ENCODE measurements at places on chromosomes 13 and 19.
A peak's percentile ranks its signal among the peaks of the same experiment; 100 is the strongest.

- no peak for DNase-seq
Measured at GRCh38 chr13:62933809-62934208, 1518.2 kb upstream of the PCDH20 start.

DNA sequence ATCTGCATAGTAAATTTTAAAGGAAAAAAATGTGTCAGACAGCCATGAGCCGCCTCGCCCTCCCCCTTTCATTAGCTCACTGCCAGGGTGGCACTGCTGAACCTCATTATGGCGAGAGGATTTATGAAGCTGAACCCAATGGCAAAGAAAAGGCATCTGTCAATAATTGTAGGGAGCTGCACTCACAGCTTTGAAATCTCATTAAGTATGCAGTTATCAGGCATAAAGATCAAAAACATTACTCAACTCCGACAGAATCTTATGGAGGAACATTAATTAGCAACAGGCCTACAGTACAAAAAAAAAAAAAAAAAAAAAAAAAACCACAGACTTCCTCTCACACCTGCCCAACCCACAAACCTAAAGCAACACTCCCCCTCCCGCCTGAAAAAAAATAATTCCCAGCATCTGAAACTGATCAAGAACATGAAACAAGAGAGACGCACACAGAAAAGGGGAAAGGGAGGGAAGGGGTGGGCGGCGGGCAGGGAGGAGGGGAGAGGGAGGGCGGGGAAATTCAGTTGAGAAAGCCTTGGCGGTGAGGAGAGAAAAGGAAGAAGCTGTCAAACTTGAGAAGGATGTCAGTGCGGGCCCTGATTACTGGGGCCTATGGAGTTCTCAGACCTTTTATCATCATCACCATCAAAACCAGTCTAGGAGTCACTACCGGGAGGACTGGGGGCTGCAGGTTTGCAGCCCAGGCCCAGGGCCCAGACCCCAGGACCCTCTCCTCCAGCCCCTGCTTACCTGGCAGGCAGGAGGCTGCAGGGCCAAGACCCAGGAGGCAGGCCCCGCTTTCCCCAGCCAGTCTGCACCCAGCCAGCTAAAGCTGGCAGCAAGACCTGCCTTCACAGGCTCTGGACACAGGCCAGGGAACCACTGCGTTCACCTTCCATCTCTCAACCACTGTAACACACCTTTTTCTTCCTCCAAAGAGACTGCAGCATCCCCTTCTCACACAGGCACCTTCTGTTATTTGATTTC is 8.9 kb downstream of the TSHZ3 start:
- peak; percentile 81 for DNase-seq

DNA sequence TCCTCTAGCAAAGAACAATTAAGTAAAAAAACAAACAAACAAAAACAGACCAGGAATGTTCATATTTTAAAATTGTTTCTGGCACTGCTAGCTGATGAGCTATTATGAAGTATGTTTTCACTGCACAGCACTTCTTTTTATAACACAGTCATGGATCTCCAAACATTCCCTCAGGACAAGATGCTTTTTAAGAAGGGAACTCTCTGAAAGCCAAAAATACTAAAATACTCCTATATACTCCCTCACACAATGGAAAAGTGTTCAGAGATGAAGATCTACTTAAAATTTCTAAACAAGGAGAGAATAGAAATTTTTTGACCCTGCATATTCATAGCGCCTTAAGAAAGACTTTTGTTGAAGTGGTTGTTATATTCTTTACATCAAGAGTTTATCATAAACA is 926.8 kb downstream of the DIAPH3 start:
- no peak for DNase-seq

- DNase-seq = peak; percentile 94
Measured at GRCh38 chr13:113897161-113897560, 33.3 kb upstream of the GAS6 start.

- DNase-seq = no peak
Measured at GRCh38 chr19:29171525-29171924, 41.4 kb downstream of the UQCRFS1 start.

- no peak for DNase-seq
Measured at GRCh38 chr19:9622531-9622930, 1.5 kb upstream of the ZNF561 start.
